ENCODE measurements at places on chromosomes 11 and 22.

DNA sequence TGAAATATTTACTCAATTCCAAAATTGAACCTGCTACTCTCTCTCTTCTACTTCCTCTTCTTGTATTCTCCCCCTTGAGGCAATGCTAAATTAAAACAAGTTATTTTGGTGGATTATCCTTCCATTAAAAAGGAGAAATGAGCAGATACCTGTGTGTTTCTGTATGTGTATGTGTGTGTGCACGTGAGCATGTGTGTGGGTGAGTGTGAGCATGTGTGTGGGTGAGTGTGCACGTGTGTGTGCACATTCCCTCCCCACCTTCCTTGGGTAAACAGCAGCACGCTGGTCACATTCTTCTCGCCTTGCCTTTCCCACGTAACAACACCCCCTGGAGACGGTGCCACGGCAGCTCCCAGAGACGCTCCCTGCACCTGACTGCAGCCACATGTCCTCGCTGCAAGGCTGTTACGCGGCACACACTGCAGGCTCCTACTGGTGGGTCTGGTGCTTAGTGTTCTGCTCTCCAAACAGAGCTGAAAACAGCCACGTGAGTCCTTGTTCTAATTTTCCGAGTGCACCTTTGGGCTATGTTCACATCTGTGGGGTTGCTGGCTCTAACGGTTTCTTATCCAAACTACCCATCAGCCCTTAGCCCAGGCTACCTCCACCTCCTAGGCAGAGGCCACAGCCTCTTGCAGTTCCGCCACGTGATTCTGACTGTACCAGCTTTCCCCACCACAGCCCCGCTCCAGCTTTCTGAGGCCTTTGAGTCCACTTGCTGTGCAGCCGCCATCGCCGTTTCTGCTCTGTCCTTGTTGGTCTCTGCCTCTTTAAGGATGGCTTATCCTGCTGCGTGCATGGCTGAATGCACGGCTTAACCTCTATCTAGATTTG is 123.4 kb downstream of the CTTN start:
- no peak for DNase-seq

DNA sequence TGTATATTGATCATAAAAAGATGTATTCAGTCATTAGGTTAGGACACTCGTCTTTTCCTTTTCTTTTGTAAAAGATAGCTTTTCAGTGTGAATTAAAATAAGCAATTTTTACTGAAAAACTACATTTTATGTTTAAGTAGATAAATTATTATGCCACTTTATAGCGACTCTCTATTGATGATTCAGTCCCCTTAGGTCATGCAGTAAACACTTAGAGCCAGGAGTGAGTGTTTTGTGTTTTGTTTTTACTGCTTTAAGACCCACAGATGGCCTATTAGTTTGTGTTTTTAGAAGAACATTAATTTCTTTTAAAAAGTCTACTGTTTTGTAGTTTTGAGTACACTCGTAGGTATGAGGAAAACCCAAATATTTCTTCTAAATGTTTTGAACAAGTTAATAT is 86.6 kb downstream of the YAP1 start:
- DNase-seq, result no peak

- DNase-seq, result peak; percentile 34
Observed at GRCh38 chr11:26905368-26905767, 88.5 kb upstream of the FIBIN start.

DNA sequence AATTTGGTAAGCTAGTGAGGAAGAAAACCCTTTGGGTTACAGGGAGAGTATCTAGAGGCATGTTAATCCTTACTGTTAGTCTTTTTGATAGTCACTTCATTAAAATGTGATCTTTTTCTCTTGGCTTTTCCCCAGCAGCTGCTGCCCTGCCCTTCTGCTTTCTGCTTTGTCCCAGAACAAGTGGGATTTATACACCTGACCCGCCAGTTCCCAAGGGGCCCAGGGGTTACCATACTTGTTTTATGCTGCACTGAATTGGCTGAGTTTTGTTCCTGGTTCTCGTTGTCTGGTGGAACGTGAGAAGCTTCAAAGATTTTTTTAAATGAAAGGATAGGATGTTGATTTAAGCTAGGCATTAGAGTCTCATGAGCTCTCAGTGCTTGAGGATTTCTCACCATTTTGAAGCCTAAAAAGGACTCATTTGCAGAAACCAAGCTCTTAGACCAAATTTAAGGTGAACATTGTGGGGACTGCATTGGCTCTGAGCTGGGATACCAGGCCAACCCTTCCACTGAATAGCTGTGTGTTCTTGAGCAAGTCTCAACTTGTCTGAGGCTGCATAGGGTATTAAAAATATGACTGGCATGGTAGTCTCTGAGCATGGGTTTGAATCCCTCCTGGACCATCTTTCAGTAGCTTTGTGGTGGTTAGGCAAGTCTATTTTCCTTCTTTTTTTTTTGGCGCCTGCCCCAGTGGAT is 6.6 kb downstream of the LIMK2 start:
- DNase-seq, result no peak

DNA sequence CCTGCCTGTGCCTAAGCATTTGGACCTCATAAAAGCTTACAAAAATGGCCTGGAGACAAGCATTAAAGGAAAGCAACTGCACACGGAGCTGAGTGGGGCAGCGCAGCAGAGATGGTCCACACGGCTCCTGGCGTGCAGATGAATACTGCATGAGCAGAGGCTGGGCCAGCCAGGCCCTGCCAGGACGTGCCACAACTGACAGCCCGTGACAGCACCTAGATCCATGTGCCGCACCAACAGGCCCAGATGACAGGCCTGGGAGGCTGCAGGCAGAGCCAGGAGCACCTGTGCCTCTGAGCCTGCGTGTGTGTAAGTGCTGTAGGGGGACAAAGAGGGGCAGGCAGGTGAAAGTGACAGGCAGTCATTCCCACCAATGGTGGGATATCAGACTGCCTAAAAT is 33.4 kb downstream of the MICAL3 start:
- DNase-seq, result no peak

GRCh38 chr11:17186932-17187692 is 20.7 kb downstream of the PIK3C2A start:
- DNase-seq, result no peak

DNA sequence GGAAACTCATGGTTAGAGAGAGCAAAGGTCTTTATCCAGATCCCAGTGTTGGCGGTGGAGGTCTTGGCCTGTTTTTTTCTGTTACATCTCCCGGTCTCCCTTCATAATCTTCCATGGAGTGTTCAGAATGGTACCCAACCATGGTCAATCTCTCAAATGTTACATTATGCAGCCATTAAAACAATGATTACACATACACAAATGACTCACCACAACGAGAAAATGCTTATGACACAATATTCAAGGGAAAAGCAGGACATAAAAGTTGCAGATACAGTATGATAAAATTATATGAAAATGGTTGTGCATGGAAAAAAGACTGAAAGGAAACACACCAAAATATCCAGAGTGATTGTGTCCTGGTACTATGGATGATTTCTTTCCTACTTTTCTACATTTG is 17.8 kb upstream of the CSNK1E start:
- no peak for DNase-seq

DNA sequence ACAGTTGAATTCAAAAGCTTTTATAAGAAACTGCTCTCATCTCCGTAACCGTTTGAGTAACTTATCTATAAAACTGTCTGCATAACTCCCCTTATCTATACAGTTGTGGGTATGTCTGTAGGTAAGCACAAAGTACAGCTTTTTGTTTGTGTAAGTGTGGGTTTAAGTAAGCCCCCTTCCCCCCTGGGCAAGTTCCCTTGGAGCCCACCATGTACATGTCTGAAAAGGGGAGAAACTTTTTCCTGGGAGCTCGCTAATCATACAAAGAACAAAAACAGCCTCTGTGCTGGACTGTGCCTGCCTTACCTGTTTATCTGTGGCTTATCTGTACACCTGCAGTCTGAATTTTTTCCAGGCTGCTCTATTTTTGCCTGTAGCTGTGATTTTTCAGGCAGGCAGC is 36.3 kb upstream of the TMEM45B start:
- no peak for DNase-seq

DNA sequence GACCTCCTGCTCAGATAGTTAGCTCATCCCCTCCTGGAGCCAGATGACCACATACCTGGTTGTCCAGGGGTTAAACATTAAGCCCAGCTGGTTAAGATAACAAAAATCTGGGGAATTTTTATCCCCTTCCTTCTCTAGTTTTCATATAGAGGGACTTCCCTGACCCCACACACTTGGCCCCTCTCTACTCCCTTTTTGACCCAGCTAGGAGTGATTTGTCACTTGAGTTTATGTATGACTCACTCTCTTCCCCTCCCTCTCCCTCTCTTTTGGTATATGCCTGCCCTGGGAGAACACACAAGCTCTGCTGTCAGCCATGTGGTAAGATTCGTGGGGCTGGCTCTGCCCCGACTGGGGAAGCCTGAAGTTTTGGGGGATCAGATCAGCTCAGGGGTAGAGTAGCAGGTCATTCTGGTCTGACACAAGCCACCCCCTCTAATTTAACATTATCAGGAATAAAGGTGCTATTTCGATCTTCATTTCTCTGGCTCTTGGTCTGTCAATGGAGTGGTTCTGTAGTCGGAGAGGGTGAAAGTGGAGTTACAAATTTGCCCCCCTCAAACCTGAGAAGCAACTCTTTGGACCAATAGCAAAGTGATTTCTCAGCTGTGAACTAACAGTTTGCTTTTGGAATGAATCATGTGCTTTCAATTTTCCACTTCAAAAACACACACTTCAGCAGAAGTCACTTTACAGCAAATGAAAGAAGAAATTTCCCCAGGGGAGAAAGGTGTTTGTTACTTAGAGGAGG is 415.3 kb upstream of the CADM1 start:
- peak; percentile 98 for DNase-seq

- DNase-seq, result no peak
Observed at GRCh38 chr11:501001-501682, 5.9 kb downstream of the RNH1 start.

All from kidney tubule cell (primary cell).